ENCODE measurements at places on chromosomes 7 and 10.

DNA sequence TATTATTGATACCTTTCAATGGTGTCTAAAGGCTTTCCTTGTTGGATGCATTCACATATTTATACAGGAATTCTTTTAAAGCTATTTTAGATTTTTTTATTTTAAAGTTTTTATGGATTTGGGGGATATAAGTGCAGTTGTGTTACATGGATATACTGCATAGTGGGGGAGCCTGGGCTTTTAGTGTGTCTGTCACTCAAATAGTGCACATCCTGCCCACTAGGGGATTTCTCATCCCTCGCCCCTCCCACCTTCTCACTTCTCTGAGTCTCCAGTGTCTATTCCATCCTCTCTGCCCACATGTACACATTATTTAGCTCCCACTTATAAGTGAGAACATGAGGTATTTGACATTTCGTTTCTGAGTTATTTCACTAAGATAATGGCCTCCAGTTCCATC is 154.0 kb upstream of the MKI67 start:
- no peak for DNase-seq

DNA sequence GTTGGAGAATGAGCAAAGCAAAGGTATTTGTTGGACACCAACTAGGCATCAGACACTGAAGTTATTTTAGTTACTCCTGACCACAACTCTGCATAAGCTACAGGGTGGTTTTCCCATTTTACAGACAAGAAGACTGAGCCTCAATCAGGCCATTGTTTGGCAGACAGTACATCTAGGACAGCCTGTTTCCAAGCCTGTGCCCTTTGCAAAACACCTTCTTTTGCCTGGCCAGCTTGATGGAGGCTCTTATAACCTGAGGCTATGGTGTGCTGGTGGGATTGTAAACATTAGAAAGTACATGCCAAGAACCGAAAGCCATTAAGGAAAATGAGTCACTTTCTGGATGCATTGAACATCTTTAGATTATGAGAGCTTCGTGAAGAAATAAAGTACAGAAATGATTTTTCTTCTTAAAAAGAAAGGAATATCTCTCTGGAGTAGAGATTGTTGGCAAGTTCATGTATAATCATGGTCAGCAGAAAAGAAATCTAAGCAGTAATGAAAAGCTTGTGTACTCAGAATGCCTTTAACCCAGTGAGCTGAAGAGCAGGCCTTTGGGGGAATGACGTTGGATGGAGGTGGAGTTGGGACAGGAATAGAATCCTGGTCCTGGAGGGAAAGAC is 140.6 kb downstream of the KIAA1217 start:
- no peak for DNase-seq

DNA sequence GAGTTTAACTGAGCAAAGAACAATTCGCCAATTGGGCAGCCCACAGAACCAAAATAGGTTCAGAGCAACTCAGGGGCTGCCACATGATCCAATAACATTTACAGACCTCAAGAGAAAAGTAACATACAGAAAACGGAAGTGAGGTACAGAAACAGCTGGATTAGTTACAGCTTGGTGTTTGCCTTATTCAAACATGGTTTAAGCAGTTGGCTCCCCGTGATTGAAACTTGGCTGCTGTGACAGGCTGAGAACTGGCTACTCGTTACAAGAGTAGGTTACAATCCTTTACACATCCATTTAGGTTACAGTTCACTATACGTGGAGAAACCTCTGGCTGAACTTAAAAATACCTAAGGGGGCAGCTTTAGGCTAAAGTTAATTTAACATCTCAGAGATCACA is 673.1 kb upstream of the PHF14 start:
- no peak for DNase-seq

GRCh38 chr10:121690152-121690848 is 92.1 kb upstream of the FGFR2 start:
- DNase-seq = no peak

- no peak for DNase-seq
Measured at GRCh38 chr10:44706745-44707144, 204.4 kb upstream of the TMEM72 start.

- DNase-seq = no peak
Measured at GRCh38 chr10:48489099-48489498, 115.8 kb downstream of the ARHGAP22 start.

- no peak for DNase-seq
Measured at GRCh38 chr7:35805876-35806275, 5.0 kb downstream of the SEPTIN7 start.

DNA sequence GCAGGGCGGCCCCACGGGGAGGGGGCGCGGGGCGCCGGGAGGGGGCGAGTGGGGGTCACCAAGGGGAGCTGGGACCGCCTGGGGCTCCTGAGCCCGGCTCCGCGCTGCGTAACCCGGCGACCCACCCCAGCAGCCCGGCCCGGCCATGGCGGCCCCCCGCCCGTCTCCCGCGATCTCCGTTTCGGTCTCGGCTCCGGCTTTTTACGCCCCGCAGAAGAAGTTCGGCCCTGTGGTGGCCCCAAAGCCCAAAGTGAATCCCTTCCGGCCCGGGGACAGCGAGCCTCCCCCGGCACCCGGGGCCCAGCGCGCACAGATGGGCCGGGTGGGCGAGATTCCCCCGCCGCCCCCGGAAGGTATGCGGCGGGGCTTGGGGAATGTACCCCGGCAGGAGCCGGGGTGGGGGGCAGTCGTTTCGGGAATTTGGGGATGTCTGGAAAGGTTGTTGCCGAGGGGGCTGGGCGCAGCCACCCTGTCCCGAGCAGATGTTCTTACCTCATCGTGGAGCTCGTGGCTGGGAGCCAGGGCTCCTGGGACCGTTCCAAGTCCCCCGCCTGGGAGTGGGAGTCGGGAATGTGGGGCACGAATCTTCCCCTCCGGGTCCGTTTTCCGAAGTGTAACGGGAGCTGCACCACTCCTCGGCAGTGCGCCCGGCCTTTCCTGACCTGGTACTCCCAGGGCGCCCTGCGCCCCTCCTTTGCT is 431 bp downstream of the ZYX start:
- no peak for DNase-seq

DNA sequence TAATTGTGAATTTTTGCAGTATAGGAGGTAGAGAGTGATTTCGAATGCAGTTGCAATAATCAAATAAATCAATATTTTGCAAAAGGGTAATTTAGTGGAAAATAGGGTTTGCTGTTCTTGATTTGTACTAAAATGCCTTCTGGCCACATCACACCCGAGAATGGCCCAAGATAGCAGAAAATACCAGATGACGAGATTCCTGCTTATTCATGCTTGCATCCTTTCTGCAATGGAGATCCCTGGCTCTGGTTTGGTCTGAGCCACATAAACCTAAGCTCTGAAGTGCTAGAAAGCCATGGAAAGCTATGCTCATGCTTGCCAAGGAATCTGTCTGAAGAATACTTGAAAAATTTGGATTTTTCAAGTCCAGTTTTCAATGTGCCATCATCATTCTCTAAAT is 634.2 kb upstream of the COBL start:
- DNase-seq = no peak

DNA sequence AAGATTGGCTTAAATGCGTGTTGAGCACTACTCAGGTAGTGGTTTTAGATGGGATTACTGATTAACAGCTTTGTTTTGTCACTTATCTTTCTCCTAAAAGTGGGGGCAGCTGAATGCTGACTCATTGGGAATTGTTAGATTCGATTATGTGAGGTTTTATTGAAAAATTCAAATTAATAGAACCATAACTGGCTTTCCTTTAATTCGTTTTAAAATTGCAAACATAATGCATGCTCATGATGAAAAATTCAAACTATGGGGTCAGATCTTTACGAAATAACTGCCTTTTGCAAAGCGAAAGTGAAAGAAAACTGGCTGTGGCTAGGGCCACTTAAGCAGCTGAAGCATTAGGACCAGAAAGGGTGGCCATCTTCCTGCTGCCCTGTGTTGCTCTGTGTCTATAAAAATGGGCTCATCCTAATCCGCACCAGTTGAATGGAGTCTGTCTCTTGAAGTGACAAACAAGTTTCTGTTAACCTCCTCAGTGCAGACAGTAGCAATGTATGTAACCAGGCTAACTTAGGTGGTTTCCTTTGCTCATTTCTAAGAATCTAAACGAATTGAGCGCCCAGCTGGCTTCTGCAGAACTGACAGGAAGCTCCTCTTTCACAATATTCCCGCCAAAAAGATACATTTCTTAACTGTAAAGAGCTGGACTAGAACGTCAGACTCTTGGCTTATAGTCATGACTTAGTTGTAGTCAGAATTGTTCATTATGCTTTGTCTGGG is 27.8 kb downstream of the DENND10 start:
- DNase-seq = no peak

DNA sequence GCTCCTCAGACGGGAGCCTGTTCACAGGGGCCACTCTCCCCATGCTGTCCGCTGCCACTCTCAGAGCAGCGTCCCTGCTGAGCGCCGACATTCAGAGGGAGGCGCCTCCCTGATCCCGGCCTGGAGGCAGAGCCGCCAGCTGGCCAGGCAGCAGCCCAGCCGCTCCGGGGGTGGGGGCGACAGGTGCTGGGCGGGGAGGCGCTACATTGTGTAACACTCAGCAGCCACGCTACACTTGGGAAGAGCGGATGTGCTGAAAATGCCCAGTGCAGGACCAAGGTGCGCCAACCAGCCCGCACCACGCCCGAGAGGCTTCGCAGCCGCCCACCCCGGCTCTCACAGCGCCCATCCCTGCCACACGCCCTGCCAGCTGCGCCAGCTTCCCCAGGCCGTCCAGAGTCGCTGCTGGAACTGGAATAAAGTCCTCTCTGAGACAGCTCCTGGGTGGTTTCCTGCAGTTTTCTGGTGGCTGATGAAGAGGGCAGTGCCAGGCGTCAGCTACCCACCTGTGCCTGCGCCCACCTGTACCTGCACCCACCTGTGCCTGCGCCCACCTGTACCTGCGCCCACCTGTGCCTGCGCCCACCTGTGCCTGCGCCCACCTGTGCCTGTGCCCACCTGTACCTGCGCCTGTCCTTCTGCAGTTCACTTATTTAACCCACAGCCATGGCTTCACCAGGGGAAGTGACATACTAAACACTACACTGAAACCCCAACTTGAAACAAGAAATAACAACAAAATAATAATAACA is 25.7 kb downstream of the STK32C start:
- DNase-seq = no peak

- DNase-seq = no peak
Measured at GRCh38 chr10:86723009-86723408, 33.4 kb upstream of the BMPR1A start.

DNA sequence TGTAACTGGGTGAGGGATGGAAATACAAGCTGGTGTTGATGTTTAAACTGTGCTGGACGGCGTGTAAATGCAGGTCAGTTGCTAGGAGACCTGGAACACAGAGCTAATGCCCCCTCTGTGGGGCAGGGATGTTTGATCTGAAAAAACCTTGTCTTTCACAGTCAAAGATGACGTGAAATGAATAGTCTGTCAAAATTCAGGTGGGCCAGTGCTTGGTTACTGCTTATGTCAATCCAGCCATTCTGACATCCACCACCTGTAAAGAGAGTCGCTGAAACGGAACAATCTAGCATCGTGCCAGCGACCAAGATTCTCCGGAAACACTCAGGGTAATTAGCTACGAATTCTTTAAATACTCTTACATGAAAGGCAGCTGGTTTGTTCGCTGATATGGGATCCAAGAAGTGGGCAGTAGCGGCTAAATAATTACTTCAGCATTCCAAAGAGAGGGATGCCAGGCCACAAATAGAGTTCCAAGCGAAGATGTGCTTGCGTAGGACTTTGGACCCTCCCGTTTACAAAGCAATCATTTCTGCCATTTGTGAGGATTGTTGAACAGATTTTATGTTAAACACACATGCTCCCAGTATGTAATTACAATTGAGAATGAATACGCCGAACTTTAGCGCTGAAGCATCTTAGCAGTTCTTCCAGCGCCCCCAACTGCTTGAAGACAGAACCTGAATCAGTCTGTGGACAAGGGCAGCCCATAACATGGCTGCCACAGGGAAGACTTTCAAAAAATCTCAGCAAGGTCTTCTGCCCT is 7.3 kb upstream of the ASB4 start:
- no peak for DNase-seq

DNA sequence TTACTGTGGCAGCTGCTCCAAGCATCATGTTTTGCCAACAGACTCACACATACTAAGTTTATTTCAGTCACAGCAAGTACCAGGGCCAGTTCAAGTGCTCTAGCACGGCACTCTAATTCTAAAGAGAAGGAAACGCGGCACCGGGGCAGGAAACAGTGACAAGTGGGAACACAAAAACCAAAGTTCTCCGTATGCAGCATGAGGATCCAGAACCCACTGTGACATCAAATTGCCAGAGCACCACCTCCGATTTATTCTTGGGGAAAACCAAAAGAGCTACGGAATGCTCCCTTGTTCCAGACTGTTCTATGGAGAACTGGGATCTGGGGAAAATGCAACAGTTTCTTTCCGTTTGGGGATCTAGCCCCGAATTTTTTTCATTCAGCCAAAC is 448 bp upstream of the PTER start:
- DNase-seq = no peak

GRCh38 chr10:113399065-113399464 is 153.8 kb upstream of the HABP2 start:
- DNase-seq = no peak

DNA sequence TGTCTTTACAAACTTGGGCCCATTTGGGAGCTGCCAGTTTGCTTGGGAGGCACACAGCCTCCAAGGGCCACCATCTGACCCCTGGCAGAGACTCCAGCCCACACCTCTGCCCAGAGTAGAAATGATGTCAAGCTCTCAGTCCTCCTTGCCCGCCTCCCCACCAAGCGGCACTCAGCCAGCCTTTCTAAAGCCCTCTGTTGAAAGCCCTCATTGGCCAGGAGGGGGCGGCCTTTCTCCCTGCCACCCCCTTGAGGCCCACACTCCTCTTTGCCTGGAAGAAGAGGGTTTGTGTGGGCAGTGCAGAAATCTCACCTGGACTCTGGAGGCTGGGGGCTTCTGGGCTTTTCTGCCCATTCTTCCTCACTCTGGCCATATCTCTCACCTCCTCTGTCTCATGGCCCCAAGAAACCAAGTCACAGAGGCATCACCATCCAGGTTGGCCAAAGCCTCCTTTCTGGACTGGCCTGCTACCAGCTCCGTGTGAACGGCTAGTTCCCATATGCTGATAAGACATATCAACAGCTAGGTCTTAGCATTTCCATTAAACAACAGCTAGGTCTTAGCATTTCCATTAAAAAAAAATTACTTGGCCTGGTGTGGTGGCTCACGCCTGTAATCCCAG is 36.1 kb downstream of the UBTD1 start:
- no peak for DNase-seq

DNA sequence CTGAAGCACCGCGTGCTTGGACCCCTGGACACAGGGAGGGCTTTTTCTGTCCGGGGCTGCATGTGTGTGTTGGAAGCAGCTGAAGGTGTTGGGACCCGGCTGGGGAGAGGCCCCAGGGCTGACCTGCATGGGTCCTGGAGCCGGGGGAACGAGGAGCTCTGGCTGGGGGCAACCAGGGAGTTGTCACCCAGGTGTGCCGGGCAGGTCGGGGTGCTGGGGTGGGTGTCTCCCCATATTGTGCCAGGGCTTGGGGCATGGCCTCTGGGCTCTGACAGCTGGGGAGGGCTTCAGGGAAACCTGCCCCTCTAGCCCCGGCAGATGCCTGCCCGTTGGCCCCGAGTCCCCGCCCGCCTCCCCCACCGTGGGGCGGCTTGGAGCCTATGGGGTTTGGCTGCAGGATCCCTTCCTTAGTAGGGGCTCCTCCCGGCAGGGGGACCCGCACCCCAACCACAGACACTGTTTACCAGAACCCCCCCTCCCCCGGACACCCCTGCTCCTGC is 42.3 kb downstream of the UNCX start:
- no peak for DNase-seq

GRCh38 chr10:103836861-103837260 is 18.5 kb downstream of the SH3PXD2A start:
- no peak for DNase-seq

Measured in iPS DF 6.9 (cell line).